NB4 (cell line): ENCODE measurements at places on chromosomes 12 and 14.

DNA sequence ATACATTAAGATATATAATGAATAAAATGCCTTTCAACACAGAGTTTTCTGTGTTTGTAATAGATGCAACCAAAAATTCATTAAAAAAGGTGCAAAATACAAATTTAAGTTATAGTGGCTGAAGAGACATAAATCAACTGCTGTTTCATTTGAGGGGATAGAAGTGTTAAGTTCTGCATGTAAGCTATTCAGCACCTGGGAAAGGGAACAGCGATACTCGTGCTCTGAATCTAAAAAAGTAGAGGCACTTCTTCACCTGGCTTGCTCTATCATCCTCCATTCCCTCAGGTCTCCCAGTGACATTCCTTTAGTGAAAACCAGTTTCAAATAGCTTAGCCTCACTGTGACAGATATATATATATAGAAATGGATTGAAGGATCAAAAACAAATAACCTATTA, 222.6 kb downstream of the ACSS3 start:
- DNase-seq = peak; percentile 2

- DNase-seq = no peak
Measured at GRCh38 chr14:96564389-96564788, 62.2 kb downstream of the PAPOLA start.

DNA sequence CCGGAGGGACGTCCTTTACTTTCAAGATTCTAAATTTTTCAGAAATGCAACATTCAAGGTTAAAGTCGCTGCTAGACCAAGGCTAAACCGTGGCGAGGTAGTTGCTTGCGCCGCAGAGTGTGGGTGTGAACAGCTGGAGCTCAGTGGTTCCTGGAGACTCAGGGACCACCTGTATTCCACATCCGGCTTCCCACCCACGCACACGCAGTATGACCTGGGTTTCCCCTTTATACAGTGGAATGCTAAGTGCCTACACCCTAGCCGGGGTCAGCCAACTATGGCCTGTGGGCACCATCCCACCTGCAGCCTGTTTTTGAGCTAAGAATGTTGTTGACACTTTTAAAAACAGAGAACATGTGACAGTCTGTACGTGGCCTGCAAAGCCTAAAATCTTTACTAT, 42.9 kb upstream of the TESC start:
- DNase-seq = no peak

- DNase-seq = no peak
Measured at GRCh38 chr12:29768372-29768771, 15.4 kb downstream of the TMTC1 start.

DNA sequence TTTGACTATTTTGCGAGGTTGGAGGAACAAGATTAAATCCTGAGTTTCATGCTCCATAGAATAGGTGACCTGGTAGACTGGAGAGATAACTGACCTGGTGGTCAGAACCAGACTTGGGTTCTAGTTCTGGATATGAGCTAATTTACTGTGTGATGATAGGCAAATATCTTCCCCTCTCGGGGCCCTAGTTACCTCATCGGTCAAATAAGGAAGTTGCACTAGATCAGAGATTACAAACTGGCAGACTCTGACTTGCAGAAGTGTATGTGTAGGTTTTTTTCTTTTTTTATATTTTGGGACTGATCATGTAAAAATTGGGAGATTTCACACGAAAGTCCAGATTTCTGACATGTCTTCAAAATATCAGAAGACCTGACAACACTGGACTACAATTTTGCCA, 37.0 kb downstream of the RPH3A start:
- DNase-seq = peak; percentile 21

GRCh38 chr14:96286251-96286650, 30.2 kb downstream of the BDKRB1 start:
- DNase-seq = no peak

GRCh38 chr12:304805-305204, 42.2 kb upstream of the SLC6A13 start:
- no peak for DNase-seq

DNA sequence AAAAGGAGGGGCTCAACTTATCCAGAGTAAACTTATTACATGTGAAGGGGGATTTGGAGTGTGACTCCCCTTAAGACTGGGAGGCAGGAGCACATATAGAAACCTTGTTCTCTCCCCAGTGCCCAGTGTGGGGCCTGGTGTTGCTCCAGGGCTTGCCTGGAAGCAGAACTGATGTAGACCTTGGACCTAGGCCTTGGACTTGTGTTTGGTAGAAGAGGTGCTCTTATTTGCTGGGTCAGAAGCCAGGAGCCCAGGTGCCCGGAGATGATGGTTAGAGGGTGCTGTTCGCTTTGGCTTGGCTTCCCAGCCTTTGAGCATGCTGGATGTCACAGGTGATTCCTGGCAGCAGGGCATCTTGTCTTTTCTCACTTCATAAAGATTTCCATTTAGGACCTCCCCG, 110.4 kb downstream of the SMOC1 start:
- no peak for DNase-seq

- DNase-seq = peak; percentile 31
Measured at GRCh38 chr12:123937707-123938591, 34.7 kb downstream of the CCDC92 start.

DNA sequence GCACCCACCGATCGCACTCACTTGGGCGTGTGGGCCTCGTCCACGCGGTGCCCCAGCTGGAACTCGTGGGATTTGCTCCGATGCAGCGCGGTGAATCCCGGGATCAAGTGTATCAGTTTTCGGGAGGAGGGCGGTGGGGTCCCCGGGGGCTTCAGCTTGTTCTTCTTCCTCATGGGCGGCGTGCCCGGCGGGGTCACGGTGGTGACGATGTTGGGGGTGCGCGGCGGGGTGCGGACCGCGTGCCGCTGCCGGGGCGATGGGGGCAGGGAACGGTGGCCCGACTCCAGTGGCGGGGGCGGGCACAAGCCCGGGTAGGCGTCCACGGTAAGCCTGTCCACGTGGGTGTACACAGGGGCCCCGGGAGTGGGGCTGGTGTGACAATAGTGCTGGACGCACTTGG, 207.8 kb downstream of the KSR2 start:
- DNase-seq = no peak

- peak; percentile 2 for DNase-seq
Measured at GRCh38 chr14:37466623-37467088, 128.4 kb downstream of the FOXA1 start.

GRCh38 chr12:113088971-113089756, 32.6 kb downstream of the DTX1 start:
- no peak for DNase-seq

GRCh38 chr14:104865081-104865630, at the start of gene CEP170B:
Gene CEP170B (plus strand): TSS chr14:104865268. CDS start chr14:104868451, 3,183 bp downstream.
- peak; percentile 4 for DNase-seq

- no peak for DNase-seq
Measured at GRCh38 chr14:52063052-52063462, 5.8 kb downstream of the NID2 start.

- DNase-seq = no peak
Measured at GRCh38 chr12:69701826-69702225, 2.7 kb upstream of the BEST3 start.

DNA sequence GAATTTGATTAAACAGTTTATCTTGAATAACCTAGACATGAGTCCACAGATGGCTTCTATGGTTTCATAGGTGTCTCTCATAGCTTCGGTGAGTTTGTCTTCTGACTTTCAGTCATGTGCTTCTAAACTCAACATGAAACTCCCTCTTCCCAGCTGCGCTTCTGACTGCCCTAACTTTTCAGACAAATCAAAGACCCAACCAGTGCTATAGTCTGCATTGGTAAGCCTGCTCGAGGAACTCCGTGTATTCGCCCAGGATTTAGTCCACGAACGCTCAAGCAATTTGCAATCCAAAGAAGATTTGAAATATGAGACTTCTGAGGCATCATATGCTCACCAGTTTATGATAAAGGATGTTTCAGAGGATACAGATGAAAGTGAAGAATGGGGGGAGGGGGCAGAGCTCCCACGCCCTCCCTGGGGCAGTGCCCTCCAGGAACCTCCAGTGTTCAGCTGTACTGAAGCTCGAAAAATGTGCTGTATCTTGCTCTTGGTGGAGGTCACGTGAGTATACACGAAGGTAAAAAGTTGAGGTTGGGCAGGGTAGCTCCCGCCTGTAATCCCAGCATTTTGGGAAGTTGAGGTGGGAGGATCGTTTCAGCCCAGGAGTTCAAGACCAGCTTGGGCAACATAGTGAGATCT, 5.2 kb upstream of the RILPL2 start:
- no peak for DNase-seq

- DNase-seq = peak; percentile 39
Measured at GRCh38 chr14:22539831-22540230, 49.2 kb downstream of the DAD1 start.

- no peak for DNase-seq
Measured at GRCh38 chr14:96051231-96051630, 12.1 kb downstream of the C14orf132 start.
